ENCODE measurements at places on chromosomes 6 and 20.

GRCh38 chr6:31498748-31499147 lies 803 bp downstream of the MICB start:
- no peak for DNase-seq

- no peak for DNase-seq
Measured at GRCh38 chr6:17610835-17611234, 10.7 kb downstream of the FAM8A1 start.

GRCh38 chr6:82836022-82836575 lies 229.5 kb downstream of the UBE3D start:
- no peak for DNase-seq

DNA sequence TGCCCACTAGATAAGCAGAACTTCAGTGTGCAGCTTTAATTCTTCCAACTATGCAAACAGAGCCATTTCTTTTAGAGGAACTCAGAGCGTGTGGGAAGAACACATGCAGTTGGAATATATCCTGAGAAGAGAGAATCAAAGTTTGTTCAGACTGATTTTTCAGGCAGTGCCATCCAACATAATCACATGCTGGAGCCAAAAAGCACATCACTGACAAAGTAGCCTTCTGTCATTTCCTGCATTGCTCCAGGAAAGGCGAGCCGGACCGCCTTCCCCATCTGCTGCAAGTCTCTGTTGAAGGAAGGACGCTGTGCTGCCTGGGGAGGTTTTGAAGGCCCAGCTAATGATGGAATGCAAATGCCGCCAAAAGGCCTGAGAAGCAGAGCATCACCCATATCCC lies 98.4 kb downstream of the DOK5 start:
- DNase-seq: no peak

All from T-helper 22 cell (primary cell).